ENCODE measurements at places on chromosomes 6 and 20.

GRCh38 chr6:97717086-97717485 is 434.1 kb upstream of the MMS22L start:
- DNase-seq: no peak

DNA sequence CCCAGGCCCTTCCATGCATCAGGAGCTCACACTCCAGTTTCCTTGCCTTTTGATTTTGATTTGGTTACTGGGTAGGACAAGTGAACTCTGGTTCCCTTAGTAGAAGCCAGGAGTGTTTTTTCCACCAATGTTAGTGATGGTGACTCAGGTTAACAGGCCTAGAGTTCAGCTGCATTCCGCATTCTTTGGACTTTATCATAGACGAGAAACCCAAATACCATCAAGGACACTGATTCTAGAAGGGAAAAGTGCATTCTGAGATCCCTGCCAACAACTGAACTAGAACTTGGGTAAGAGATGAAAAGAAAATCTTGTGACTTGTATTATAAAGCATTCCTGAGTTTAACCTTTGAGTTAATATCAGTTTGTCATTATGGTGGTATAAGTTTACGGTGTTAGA is 8.9 kb downstream of the GSS start:
- no peak for DNase-seq

DNA sequence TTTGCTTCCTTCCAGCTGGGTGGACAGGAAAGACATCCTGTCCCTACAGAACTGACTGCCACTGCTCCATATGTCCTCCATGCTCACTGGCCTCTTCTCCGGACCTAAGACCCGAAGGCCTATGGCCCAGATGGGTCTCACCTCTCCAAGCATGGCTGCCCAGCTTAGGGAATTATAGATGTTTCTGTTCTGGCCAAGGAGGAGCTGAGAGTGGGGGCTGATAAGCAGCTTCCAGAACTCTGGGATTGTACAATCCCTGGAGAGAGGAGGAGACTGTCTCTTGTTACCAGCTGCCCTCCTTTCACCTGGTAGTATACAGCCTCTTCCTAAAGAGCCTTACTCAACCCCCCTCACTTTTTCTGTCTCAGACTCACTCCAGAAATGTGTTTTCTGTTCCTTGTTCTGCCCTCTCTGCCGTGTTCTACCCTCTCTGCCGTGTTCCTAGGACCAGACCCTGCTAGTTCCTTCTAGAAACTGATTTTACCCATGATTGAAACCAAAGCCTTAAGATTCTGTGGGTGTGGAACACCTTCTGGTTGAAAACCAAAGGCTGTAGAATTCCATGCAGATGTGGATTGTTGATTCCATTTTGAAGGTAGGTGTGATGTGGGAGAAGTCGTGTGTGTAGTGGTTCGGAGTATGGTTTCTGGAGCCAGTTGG is 28.7 kb downstream of the ANKS1A start:
- DNase-seq: no peak

DNA sequence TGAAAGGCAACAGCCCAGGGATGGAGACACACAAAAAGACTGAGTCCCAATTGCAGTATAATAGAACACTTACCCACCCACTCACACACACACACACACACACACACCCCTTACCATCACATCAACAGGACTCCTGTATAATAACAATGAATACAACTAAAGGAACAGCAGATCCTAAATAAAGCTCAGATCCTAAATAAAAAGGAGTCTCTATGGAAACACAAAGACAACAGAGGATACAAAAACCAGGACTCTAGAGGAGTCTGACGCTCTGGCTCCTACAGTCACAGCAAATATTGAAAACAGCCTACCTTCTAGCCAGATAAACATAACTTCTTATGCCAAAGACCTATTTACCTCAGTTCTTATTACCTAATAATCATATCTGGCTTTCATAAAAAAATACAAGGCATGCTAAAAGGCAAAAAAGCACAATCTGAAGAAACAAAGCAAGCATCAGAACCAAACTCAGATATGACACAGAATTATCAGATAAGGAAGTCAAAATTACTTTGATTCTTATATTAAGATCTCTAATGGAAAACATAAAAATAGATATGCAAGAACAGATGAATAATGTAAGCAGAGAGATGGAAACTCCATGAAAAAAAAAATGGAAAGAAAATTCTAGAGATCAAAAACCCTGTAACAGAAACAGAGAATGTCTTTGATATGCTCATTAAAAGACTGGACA is 134.9 kb downstream of the MMUT start:
- no peak for DNase-seq

DNA sequence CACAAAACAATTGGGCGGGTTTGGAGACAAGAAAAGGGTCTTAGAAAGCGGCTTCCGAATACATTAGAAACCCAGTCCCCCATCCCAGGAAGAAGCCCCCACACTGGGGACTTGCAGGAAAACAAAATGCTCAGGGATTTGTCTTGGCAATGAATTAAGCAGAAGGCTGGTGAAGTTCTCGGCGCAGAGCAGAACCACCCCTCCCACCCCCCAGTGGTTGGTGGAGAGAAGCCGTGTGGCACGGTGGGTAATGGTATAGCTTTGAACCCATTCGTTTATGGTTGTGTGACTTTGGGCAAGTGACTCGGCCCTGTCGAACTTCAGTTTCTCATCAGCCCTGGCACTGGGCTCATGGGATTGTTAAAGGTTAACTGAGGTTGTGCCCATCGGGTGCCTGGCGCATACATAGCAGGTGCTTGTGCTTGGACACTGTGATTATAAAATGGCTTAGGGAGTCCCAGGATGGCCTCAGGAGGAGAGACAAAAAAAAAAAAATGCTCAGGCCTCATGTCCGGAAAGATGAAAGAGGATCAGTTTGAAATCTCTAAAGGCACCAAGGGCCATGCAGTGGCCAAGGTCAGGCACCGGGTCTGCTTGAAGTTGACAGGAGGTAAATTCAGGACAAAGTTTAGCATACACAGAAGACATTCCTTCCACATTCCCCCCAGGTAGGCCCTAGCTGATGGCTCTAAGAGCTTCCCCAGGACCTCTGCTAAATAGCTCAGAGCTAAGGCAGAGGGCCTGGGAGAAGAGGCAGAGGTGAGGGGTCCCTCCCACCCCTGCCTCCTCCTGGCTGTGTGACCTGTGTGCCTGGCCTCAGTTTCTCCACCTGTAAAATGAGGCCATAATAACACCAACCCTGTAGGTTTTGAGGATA is 120.1 kb upstream of the PTPN1 start:
- DNase-seq: no peak

GRCh38 chr6:90374201-90374600 is 77.6 kb upstream of the BACH2 start:
- no peak for DNase-seq

DNA sequence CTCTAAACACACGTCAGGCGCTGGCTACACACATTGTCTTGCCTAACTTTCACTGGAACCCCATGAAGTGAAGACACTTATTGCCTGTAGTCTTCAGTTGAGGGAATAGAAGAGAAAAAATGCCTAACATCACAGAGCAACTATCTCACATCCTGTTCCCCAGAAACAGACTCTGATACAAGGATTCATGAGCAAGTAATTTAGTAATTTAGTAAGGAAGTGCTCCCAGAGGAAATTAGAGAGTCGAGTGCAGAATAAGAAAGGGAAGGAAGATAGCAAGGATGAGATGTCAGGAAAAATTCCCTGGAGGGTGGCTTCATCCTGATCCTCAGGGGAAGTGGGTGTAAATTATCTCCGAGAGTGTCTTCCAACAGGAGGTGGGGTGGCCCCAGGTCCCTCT is 104.0 kb downstream of the FOXA2 start:
- no peak for DNase-seq

DNA sequence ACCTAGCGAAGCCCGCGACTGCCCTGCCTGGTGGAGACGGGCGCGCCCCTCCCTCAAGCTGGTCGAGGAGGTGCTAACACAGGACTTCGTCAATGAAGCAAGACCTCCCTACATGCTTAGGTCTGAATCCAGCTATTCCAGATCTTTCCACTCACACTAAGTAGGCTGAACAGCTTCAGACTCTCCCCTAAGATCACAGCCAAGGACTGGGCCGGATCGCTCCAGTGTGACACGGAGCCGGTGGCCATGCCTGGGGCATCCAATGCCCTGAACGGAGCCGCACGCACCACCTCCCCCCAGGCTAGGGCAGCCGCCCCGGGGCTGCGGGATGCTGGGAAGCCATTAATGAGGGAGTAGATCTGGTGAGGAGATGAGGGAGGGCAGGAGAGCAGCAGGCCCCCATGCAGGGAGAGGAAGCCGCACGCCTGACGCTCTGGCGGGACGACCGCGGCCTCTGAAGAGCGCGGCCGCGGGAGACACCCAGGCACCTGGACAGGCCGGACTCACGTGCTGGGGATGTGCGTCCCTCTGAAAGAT is 200.0 kb downstream of the WDR27 start:
- no peak for DNase-seq

DNA sequence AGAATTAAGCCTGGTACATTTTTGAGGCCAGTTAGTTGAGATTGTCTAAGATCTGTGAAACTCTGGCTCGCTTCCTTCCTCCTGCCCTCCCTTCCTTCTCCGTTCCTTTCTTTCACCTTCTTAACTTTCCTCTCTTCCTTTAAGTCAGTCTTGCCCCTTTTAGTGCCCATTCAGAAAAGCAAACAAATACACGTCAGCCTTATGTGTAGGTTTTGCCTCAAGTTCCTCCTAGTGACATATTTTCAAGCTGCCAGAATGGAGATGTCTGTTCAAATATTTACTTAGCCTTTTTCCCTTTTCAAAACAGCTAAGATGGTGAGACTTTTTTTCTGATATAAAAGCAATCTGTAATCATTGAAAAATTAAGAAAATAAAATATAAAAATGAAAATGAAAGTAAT is 178.4 kb downstream of the FARS2 start:
- no peak for DNase-seq

GRCh38 chr6:67916399-67916798 is 718.7 kb upstream of the ADGRB3 start:
- DNase-seq: no peak

DNA sequence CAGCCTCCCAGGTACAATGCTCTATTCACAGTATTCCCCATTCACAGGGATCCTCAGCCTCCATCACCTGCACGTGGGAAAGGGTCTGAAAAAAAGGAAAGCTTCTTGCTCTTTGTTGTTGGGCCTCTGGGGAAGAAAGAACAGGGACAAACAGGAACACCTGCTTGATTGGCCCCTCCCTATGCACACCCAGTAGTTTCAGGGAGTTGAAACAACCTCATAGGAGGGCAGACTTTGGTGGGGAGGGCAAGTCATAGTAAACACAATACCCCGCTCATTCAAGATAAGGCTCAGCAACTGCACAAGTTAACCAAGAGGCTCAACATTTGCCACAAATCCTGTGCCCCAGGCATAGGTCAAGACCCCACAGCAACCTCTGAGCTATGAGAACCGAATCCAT is 1.7 kb downstream of the GHRH start:
- DNase-seq: no peak

DNA sequence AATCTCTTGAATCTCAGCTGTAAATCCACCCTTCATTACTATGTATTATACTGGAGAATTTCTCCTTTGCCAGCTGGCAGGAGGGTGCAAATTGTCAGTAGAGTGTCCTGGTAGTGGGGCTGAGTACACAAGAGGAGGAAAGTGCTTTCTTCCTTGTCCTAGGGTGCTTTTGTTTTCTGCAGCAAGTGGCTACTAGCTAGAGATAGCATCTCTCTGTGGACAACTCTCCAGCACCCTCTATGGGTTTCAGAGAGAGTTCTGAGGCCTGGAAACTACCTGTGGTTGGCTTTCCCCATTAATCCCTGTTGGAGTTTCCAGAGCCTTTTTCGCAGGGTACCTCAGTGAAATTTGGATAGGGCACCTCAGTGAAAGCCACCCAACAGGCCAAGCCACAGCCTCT is 422.5 kb upstream of the RGS17 start:
- no peak for DNase-seq

DNA sequence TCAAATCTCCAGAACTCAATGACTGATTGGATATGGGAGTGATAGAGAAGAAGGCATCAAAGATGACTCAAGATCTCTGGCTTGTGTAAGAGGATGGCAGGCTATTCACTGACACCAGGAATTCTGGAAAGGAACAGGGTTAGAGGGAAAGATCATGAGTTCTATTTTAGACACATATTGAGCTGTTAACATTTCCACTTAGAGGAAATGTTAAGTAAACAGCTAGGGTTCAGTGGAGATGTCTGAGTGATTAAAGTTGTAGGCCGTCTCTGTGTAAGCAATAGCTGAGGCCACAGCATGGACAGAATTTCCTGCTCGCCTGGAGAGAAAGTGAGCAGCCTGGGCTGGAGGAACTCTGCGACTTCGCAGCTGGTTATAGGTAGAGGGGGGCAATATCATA is 21.0 kb downstream of the ZC3H12D start:
- no peak for DNase-seq

GRCh38 chr20:35461620-35462019 is 6.2 kb downstream of the CEP250 start:
- DNase-seq: no peak

- no peak for DNase-seq
Measured at GRCh38 chr6:170134031-170134470, 156.8 kb downstream of the DLL1 start.

GRCh38 chr6:4253604-4254231 is 118.3 kb upstream of the ECI2 start:
- no peak for DNase-seq

DNA sequence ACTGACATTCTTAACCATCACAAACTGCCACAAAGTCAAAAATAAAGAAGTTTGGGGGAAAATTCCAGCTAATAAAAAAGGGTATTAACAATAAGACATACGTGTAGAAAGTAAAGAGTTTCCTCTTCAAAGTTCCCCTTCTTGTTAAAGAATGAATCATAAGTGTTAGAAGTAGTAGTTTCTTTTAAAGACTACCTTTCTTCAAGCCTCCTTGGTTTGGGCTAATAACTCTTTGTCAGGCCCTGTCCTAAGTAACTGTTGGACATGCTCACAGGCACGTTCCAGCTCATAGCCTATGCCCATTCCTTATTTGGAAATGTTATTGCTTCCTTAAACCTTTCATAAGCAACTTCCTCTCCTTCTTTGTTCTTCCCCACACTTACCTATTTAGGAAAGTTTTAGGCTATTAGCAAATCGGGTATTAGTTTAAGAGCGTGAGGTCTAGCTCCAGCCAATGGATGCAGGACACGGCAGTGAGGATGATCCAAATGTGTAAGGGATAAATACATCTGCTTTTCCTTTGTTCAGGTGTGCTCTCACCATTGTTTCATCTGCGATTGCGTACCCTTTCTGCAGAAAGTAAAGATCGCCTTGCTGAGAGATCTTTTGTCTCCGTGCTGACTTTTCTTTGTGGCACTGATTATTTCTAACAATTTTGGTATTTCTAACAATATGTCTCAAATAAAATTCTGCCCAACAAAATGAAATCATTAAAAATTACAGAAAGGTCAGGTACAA is 64.9 kb downstream of the CHD6 start:
- no peak for DNase-seq

GRCh38 chr6:53707108-53707897 is 41.7 kb upstream of the KLHL31 start:
- DNase-seq: no peak

DNA sequence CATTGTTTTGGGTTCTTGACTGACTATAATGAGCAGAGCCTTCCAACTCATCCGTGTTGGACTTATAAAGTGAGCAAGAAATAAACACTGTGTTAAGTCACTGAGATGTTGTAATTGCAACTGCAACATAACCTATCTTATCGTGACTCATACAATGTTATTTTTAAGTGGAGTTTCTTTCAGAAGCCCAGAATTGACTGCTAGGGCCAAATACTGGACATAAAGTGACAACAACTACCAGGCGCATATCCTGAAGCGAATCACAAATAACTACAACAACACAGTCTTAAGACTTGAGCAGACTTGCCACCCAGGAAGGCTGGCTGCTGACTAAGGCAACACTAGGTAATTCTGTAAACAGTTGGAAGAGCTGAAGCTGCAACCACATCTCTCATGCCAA is 326.6 kb downstream of the COL12A1 start:
- no peak for DNase-seq

Measured in CD4-positive, alpha-beta T cell treated with Interleukin-6 for 4 hours (primary cell).